Chondrocyte (in vitro differentiated cells): ENCODE measurements at places on chromosomes 16 and 17.

- no peak for DNase-seq
Measured at GRCh38 chr16:31214708-31215286, 878 bp downstream of the TRIM72 start.

DNA sequence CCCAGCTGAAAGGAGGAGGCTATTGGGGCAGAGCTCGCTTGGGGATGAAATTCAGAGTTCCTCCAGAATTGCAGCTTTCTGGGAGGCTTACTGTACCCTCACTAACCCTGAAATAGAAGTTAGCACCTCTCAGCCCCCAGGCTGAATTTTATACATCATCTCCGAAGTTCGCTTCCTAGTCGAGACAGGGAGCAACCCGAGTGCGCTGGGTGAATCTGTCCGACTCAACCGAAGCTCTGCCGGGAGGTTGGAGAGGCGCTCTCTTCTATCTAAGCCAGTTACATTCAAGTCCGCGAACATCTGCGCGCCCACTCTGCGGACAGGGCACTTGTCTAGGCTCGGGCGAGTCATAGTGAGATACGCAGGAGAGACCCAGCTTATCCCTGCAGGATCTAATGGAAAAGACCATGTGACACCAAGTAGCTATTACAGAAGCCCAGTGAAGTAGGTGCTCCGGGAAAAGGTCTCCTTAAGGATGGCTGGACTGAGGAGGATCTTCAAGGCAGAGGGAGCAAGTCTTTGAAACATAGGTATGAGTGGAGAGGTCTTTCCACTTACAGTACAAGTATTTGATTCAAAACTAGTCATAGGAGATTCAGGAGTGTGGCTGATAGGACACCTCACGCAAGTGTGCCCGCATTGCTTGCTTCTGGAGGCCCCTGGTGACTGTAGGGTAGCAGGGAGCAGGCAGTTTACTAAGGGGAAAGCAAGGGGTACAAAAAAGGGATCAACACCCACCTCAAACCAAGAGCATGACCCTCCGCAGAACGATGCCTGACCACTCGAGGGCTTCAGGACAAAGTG, 646 bp upstream of the HES7 start:
- no peak for DNase-seq

- DNase-seq = no peak
Measured at GRCh38 chr17:55482591-55483389, 28.5 kb downstream of the SMIM36 start.

DNA sequence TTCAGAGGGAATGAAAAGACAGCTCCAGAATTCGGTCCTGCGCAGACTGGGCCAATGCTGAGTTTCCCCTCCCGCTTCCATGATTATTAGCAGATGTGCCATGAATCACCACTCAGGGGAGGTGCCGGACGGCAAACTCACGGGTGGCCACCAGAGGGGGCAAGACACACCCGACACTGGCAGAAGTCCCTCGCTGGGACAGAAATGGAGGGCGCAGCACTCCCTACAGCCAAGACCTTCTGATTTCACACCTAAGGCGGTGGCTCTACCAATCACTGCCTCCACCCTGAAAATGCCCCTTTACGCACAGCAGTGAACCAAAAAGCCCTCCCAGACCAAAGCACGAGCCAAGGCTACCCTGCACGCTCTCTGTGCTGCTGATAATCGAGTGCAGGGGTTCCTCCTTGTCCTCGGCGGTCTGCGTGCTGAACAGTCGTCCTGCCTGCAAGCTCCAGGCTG, 26.8 kb downstream of the TRAP1 start:
- DNase-seq = peak; percentile 95

DNA sequence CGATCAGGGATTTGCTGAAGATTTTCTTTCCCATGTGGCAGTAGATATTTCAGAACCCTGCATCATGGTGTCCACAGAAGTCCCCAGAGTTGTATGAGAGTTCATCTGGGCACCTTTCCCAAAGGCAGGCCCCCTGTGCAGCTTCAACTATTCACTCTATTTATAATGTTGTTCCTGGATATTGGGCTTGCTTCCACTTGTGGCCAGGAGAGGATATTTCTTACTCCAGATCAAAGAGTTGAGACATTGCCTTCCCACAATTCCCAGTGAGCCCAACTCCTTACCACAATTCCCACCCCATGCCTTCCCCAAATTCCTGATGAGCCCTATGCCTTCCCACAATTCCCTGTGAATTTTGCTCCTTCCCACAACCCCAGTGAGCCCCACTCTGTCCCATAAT, 206.9 kb downstream of the WWOX start:
- no peak for DNase-seq
